NT2/D1 (cell line): ENCODE measurements at places on chromosomes 3 and 15.

- DNase-seq = no peak
Measured at GRCh38 chr3:195911041-195911945, 2.9 kb upstream of the TNK2 start.

DNA sequence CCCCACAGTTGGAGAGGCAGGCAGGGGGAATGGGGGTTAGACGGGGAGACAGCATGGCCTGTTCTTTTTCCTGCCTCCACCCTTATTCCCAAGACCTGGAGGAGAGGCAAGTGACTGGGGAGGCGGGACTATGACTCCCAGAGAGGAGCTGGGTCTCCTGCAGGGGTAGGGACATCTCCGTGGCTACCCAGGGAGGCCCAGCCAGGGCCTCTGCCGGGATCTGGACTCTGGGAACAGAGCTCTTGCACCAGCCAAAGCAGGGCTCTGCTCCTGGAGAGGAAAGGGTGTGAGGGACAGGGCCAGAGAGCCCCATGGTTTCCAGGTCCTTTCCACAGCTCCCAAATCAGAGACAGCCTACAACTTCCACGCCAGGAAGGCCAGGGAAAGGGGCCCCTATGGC, 22.8 kb downstream of the CFAP100 start:
- no peak for DNase-seq

DNA sequence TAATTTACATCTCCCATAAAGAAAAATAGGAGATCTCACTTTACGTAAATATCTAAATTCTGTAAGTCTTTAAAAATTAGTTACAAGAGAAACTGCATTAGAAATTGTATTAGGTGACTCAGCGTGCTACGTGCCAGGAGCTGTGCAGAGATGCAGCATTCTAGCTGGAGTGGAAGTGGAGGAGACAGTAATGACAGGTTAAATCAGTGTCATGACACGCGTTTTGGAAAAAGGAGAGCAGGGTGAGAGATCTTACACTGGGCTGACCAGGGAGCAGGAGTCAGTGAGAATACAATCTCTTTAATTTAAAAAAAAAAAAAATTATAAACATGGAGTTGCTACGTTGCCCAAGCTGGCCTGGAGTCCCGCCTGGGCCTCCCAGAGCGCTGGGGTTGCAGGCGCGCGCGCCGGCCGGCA, 635 bp downstream of the TUBGCP5 start:
- DNase-seq = no peak

- no peak for DNase-seq
Measured at GRCh38 chr3:195873971-195874370, 34.4 kb downstream of the TNK2 start.

DNA sequence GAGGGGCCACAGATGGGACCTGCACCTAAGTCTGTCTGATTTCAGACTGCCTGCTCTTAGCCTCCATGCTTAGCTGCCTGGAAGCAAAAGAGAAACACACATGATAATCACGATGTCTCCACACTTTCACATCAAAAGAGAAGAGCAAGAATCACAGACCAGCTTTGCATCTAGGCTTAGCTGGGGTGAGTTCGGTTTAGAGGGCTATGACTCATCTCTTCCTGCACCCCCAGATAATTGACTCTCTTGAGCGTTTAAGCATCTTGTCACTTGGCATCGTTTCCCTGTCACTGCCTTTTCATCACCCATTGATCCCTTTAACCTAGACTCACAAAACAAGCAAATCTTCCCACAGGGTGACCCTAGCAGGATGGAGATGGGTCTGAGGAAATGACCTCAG, 124.0 kb downstream of the NTRK3 start:
- DNase-seq = no peak

DNA sequence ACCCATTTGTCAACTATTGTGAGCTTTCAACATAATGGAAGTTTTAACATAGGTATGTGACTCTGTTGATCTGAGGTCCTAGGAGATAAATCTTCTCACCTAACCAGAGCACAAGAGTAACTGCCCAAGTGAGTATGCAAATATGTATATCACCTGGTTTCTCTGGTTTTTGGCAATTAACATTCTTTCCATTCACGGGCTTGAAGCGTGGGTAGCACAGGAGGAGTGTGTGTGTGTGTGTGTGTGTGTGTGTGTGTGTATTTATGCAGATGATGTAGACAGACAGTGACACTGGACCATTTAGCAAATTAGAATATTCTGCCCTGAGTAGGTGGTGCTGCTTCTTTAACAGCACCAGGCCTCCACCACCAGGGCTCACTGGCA, 15.0 kb downstream of the EPHB1 start:
- DNase-seq = no peak

GRCh38 chr15:60797444-60798040, 318.6 kb upstream of the ICE2 start:
- no peak for DNase-seq

DNA sequence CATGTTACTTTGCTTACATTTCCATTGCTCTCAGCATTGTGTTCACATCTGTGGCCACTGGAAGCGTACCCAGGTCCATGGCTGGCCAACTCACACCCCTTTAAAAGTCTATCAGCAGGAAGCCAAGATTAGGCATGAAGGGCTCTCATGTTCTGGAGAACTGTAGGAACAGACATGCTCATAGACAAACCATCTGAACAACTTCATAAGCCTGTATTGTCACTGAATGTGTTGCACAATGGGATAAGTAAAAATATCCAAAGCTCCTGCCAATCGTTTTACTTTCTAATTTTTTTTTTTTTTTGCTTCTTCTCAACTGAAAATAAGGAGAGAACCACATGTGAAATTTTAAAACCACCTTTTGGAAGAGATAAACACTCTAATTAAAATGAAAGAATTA, 6.4 kb downstream of the RPLP1 start:
- DNase-seq = no peak

- no peak for DNase-seq
Measured at GRCh38 chr15:100106732-100107131, 235.0 kb downstream of the ADAMTS17 start.

DNA sequence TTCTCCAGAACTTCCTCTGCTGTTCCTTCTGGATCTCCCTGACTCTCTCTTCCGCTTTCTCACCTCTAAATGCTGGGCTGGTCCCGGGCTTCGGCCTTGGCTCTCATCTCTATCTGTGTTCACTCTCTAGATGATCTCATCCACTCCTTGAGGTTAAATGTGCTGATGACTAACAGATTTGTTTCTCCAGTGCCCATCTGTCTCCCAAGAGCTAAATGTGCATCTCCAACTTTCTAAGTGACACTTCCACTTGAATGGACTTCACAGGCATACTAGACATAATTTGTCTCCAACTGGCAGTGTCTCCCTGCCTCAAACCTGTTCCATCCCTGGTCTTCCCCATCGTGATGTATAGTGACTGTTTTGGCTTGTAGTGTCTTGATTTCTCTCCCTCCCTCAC, 95.3 kb downstream of the ITPR1 start:
- DNase-seq = no peak

GRCh38 chr15:90421527-90421926, 33.5 kb downstream of the IQGAP1 start:
- no peak for DNase-seq

DNA sequence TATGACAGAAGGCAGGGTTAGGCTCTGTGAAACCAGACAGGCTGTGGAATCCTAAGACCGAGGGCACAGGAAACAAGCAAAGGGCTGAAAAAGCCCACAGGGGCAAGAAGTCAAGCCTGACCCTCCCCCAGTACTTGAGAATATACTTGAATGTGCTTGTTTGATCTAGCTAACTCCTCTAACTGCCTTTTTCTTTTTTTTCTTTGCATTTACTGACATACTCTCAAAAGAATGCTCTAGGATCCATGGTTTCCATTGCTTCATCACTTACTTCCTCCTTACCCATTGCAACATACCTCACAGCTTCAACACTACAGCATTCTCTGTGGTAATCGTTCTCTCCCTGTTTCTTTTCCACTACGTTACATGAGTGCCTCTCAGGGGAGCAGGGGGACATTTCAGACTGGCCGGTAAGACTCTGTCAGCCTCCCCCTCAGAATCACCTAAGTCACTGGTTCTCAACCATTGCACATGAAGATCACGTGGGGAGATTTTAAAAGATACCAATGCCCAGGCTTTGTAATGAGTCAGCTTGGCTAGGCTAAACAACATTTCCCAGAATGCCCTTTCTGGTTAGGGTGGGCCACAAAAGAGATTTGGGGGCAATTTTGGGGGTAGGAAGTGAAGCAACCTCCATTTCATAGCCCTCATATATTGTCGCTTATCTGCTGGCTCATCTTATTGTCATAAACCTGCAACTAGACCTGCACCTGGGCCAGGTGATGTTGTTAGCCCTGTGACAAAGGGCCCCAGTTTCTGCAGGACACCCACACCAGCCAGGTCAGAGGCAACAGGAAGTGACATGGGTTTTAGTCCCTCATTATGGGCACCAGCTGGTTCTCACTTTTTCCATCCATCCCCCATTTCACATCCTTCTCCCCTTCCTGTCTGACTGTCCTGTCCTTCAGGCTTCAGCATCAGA, 24.6 kb upstream of the RSL24D1 start:
- no peak for DNase-seq

GRCh38 chr3:55894605-55895004, 407.5 kb upstream of the WNT5A start:
- no peak for DNase-seq

- DNase-seq = no peak
Measured at GRCh38 chr15:98543237-98543636, 105.1 kb upstream of the IGF1R start.

DNA sequence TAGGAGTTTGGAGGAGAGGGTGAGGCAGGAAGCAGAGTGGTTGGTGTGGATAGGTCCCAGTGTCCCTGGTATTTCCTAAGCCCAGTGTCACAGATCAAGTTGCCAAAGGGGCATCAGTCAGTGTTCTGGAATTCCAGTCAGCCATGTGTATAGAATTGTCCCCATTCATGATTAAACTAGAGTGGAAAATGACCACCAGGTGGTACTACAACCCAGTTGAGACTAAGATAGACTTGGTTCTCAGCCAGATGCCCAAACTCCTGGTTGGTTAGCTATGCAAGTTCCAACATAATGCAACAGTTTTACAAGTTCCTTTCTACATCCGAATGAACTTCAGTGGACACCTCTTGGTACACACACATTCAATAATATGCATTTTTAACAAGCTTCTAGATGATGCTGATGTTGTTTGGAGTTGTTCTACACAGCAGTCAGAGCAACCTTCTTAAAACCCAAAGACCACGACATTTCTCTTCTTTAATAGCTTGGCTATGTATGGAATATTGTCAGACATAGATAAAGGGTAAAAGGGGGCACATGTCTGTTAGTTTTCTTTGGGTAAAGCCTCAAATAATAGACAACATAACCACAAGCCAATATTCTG, 8.4 kb upstream of the ATR start:
- DNase-seq = peak; percentile 70

- DNase-seq = no peak
Measured at GRCh38 chr3:194306771-194307640, 44.1 kb downstream of the CPN2 start.

GRCh38 chr3:133895208-133896001, at the start of gene RAB6B:
Gene RAB6B (minus strand): TSS chr3:133895882. CDS start chr3:133895466, 416 bp downstream.
- DNase-seq = no peak

- no peak for DNase-seq
Measured at GRCh38 chr3:46105306-46105919, 78.1 kb upstream of the XCR1 start.

DNA sequence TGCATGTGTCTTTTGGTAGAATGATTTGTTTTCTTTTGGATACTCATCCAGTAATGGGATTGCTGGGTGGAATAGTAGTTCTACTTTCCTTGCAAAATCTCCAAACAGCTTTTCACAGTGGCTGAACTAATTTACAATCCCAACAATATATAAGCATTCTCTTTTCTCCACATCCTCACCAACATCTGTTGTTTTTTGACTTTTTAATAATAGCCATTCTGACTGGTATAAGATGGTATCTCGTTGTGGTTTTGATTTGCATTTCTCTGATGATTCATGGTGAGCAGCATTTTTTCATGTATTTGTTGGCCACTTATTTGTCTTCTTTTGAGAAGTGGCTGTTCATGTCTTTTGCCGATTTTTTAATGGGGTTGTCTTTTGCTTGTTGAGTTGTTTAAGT, 55.8 kb downstream of the ST8SIA2 start:
- no peak for DNase-seq

GRCh38 chr3:100129941-100130340, 15.6 kb upstream of the FILIP1L start:
- DNase-seq = no peak

GRCh38 chr3:109125902-109126301, 8.0 kb upstream of the MORC1 start:
- no peak for DNase-seq

GRCh38 chr3:156035158-156035557, 85.2 kb upstream of the KCNAB1 start:
- no peak for DNase-seq

GRCh38 chr3:41674449-41674848, 287.5 kb downstream of the ULK4 start:
- DNase-seq = no peak

DNA sequence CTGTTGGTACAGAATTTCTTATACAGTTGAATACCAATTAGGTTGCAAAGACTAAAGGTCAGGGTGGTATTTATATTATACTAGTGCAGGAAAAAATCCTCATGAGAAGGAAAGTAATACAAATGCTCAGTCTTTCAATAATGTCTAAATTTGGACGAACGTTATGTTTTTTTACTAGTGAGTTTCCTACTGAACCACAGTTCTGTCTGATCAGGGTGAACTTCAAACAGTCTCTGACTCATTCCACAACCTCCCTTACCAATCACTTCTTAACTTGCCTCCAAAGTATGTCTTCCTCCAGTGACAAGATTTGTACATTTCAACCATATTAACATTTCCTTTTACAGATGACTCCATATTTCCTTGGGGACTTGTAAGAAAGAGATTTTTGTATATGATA, 3.4 kb downstream of the TMEM212 start:
- DNase-seq = no peak

DNA sequence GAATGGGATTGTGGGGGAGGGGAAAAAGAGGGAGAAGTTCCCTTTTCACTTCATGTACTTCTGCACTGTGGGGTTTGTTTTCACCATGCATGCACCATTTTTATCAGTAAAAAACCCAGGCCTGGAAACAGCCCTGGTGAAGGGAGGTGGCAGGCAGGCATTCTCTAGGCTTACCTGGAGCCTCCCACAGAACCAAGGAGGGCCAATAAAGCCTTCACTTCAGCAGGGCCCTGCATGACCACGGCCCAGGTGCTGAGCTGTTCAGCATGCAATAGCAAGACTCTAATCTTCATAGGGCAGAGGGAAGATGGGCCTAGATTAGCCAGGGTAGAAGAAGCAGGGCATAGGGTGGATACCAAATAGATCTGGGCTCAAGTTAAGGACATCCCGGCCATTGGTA, 49.6 kb downstream of the SCN5A start:
- no peak for DNase-seq

- no peak for DNase-seq
Measured at GRCh38 chr3:13537244-13537908, 11.5 kb upstream of the FBLN2 start.

DNA sequence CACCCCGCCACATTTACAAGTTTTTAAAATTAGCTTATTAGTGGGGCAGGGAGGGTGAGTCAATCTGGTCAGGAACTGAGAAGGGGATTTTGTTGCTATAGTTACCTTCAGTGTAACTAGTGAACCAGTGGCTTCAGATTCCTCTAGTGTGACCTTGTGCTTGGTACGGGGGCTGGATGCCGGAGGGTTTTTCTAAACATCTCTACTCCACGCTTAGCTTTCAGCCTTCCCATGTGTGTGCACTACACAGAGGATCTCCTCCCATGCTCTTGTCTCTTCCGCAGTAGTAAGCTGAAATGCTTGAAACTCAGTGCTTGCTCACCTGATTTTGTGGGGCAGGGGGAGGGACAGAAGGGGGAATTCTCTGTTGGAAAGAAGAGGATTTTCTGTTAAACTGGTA, 67.9 kb upstream of the AKAP13 start:
- no peak for DNase-seq

GRCh38 chr3:1117843-1118473, 25.1 kb downstream of the CNTN6 start:
- no peak for DNase-seq
